ENCODE measurements at places on chromosomes 2 and 18.

DNA sequence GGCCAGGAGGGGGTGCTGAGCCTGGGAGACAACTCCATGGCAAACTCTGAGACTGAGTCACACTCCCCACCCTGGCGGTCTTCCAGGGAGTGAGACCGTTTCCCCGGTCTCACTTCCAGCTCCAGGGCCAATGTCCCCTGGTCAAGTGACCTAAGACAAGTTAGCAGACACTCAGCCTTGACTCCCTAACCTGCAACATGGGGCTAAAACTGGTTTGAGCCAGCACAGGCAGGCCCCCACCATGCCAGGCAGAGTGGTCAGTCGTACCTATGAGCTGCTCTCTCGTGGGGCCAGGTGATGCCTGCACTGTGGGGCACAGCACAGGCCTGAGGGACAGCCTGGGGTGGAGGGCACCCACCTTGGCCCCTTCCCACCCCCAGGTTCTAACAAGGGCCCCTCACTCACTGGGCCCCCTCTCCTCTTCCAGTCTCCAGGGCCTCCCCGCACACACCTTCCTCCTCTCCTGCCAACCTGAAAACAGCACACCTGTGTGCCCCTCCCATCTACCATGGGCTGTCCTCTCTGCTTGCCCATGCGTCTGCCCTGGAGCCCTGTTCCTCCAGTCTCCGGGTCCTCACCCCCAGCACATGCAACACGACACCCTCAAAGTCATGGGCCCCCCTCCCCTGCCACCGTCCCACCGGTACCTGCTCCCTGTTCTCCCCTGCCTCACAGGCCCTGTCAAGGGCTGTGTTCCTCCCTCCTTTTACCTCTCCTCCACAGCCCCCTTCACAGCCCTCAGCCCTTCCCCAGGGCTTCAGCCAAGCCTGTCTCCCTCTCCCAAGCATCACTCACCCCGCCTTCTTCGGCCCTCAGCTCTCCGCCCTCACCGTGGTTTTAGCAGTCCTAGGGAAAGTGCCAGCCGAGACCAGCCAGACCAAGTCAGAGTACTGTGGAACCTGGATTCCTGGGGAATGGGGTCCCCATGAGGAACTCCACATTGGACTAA, 1.6 kb downstream of the GPR17 start:
- no peak for DNase-seq

GRCh38 chr18:79353267-79353666, 42.5 kb upstream of the NFATC1 start:
- DNase-seq = peak; percentile 60

- DNase-seq = peak; percentile 48
Measured at GRCh38 chr2:74919827-74920226, 38.6 kb upstream of the POLE4 start.

DNA sequence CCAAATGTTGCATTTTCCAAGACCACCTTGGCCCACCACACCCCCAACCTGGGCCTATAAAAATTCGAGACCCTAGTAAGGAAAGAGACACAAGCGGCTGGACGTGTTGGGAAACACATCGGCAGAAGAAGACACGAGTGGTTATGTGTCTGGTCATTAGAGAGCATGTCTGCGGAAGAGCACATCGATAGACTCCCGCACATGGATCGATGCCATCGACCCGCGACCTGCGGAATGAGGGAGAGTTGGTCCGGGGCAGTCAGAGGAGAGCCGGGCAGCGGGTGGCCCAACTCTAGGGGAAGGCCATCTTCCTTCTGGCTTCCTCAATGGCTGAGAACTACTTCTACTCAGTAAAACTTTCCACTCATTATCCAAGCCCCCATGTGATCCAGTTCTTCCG, 219.4 kb downstream of the TGIF1 start:
- DNase-seq = no peak

DNA sequence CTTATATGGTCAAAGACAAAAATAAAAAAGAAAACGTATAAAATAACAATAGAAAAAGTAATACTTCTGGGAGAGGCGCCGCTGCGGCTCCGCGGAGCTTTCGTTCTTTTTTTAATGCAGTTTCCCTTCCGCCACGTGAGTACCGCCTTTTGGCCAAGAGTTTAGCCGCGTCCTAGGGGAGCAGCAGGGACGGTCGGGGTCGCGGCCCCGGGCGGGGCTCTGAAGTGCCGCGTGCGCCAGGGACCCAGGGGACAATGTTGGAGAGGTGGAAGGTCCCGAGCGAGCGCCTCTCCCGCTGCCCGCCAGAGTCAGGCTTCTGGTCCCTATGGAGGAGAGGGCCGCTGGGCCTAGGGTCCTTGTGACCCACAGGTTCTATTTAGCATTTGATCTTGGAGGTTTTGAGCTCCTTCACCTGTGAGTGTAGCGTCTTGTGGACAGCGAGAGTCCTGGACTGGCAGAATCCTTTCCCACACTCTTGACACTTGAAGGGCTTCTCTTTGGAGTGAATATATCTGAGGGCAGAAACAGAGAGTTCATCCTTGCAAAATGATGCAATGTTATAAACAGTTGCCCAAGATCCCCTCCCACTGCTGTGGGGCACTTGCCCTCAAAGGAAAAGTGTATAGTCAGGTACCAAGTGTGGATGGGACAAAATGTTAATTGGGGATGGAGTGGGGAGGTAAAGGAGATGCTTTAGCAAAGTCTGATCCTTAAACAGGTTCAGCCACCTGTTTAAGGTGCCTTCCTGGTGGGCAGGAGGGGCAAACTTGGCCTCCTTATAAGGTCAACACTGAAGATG, 6.3 kb downstream of the OSR1 start:
- no peak for DNase-seq

GRCh38 chr2:199552141-199552540, 94.4 kb upstream of the SATB2 start:
- no peak for DNase-seq

DNA sequence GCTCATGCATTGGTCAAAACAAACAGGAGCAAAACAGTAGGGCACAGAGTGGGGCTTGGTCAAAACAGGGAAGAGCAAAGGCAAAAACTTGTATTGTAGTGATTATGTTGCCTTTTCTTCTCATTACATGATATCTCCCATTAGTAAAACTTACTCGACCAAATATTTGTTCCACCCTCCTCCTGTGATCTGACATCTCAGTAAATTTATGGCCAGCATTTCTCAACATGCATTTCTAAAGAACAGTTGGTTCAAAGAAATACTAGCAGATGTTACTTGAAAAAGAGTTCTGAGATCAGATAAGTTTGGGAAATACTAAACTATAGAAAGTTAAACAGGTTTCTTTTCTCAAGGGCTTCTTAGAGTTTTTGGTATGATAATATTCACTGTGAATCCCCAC, 423.1 kb downstream of the FIGN start:
- no peak for DNase-seq

GRCh38 chr2:49359721-49360406, 205.5 kb upstream of the FSHR start:
- DNase-seq = no peak

DNA sequence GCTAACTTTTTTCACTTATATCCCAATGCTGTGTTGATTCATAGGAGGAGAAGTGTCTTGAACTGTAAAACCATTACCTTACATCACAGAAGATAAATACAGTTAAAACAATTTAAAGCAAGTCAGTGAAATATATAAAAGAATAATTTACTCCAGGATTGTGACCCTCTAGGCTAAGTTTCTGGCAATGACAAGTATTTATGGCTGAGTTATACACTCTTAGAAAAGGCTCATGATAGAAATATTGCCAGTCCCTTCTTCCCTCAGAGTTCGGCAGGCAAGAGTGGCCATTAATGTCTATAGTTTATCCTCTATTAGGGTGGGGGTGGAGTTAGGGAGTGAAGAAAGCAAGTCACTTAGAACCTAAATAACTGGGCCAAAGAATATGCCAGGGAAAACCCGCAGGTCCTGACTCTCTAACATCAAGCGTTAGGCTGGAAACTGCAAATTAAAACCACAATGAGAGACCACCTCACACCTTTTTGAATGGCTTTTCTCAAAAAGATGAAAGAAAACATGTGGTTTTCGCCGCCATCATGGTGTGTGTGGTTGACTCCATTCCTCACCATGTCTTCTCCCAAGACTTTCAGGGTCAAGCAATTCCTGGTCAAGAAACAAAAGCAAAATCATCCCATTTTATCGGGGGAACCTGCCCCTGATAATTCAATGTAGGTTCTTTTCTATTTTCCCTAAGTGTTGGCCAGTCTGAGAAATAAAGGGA, 69.3 kb downstream of the CD226 start:
- DNase-seq = no peak

GRCh38 chr18:25704071-25704470, 352.1 kb upstream of the ZNF521 start:
- DNase-seq = no peak

DNA sequence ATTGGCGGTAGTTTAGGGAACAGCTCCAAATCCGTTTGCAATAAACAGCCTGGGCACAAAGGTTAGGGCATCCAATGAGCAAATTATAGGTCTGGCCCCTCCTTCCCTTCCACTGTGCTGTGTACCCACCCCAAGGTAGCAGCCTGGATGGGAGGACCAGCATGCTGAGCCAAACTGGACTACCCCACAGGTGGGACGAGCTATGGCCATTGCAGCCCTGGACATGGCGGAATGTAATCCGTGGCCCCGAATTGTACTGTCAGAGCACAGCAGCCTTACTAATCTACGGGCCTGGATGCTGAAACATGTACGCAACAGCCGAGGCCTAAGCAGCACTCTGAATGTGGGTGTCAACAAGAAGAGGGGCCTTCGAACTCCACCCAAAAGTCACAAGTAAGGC, 6.7 kb downstream of the AGBL5 start:
- DNase-seq = no peak

- no peak for DNase-seq
Measured at GRCh38 chr2:237556773-237557632, 9.4 kb upstream of the PRLH start.

GRCh38 chr2:9258953-9259399, 52.4 kb downstream of the ASAP2 start:
- peak; percentile 48 for DNase-seq

DNA sequence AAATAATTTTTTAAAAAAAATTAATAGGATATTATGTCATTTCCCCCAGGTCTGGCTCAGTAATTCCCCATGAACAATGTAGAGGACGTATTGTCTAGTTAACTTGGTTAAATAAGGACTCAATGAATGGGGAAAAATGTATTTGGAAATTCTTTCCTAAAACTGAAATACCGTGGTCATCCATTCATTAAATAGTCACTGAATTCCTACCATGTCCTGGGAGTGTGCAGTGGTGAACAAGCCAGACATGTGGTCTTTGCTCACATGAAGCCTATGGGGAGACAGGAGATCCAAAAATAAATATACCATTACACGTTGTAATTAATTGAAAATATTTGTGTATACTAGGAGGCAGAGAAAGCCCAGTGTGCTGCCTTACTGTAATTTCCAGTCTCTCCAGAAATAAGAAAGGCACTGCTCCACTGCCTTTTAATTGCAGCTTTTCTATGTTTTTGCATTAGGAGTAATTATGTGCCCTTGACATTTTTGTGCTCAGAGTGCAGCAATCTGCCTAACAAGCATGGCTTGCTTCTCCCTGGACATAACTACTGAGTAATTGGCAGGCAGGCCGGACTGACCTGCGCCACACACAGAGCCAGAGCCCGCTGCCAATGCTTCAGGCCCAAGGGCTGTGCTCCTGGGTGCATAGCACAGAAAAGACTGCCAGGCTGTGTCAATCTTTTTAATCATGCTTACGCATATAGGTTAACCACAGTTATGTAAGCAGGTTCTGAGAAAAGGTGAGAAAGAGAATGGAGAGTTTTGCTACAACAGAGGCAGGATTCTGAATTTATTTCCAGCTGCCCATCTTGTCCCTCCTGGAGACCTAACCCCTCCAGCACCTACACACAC, 22.2 kb upstream of the TTC39C start:
- DNase-seq = no peak

DNA sequence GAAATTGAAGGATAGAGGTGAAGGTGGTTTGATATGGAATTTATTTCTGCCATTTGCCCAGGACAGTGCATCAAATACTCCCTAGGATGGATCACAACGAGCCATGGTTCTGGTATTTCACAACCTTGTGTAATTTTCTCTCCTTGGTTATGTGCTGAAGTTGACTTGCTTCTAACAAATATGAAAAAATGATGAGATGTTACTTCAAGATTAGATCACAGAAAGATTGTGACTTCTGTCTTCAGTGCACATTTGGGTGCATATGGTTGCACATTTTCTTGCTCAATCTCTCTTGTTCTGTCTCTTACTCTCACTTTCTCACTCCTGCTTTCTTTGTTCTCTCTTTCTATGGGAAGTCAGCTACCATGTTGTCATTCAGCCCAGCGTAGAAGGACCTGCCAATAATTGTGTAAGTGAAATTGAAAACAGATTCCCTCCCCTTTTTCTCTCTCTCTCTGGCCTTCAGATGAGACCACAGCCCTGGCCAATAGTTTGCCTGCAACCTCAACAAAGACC, 104.6 kb upstream of the RMDN2 start:
- DNase-seq = no peak

DNA sequence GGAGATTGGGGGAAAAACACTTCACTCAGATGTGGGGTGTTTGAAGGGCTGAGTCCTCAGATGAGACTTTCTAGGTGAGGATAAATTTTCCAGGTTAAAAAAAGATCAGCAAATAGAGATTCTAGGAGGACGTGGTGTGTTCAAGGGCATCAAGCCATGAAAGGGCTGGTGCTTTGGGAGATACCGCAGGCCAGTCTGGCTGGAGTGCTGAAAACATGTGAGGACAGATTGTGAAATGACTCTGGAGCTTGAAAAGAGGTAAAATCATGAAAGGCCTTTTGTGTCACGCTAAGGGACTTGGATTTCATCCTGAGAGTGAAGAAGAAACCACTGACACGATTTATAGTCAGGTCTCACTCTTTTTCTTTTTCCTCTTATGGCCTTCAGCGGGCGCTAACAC, 320.5 kb downstream of the DPP10 start:
- no peak for DNase-seq

DNA sequence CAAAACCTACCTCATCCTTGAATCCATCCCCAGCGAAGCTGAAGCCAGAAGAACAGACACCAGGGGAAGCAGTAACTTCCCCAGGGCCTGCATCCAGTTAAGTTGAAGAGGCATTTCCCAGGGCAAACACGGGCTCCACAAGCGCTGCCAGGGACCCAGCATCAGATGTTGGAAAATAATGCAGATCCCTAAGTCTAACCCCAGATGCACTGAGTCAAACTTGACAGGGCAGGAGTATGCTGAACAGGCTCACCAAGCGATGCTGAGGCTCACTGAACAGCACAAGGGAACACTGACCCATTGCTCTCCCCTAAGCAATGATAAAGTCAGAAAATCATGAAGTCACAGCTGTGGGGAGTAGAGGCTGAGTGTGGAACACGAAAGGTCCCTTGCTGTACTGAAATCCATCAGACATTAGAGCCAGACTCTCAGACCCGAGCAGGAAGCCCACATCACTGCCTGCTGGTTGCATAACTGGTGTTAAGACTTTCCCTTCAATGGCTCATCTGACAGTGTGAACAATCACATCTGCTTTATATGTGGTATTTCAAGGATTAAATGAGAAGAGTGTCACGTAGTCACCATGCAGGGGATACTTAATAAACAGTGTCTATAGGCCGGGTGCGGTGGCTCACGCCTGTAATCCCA, 36.2 kb downstream of the TNS1 start:
- DNase-seq = no peak

DNA sequence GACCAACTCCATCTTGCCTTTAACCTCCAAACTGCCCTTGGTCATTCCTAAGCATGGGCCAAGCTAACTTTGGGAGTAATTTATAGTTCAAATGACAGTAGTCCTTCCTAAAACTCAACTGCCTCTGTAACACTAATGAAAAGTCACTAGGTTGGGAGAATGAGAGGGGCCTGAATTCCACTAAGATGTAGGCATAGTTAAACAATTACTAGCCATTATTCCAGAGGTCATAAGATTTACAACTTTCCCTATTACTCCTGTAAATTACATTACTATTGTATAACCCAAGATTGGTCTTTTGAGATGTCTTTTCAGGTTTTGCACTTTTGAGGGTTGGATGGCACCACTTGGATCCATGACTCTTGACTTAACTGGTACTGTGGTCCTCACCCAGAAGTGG, 94.6 kb downstream of the SPP2 start:
- DNase-seq = no peak
